A549 (cell line): ENCODE measurements at places on chromosomes 3 and 15. TPM values are rescaled to one million over a fixed set of nuclear protein-coding genes. Genes with fewer than 3 reads are reported as not detected.

C2CD4A gene
- polyA plus RNA-seq = 0.10 to 0.32 TPM (median 0.21 TPM) in 3 replicates

GOLGA6C gene
- not detected in 3 replicates for polyA plus RNA-seq

GABRG3 gene
- 0.18 to 0.25 TPM (median 0.20 TPM) in 3 replicates for polyA plus RNA-seq

BLOC1S6 gene
- 30.9 to 32.1 TPM (median 31.8 TPM) in 3 replicates for polyA plus RNA-seq

PIERCE2 gene
- polyA plus RNA-seq = 3.3 to 4.8 TPM (median 4.3 TPM) in 3 replicates

GRCh38 chr3:69085168-69085832, 563 bp downstream of the ARL6IP5 start:
- no peak for DNase-seq

- peak; percentile 77 for DNase-seq
Measured at GRCh38 chr3:115692887-115693524, 69.7 kb downstream of the GAP43 start.

DNA sequence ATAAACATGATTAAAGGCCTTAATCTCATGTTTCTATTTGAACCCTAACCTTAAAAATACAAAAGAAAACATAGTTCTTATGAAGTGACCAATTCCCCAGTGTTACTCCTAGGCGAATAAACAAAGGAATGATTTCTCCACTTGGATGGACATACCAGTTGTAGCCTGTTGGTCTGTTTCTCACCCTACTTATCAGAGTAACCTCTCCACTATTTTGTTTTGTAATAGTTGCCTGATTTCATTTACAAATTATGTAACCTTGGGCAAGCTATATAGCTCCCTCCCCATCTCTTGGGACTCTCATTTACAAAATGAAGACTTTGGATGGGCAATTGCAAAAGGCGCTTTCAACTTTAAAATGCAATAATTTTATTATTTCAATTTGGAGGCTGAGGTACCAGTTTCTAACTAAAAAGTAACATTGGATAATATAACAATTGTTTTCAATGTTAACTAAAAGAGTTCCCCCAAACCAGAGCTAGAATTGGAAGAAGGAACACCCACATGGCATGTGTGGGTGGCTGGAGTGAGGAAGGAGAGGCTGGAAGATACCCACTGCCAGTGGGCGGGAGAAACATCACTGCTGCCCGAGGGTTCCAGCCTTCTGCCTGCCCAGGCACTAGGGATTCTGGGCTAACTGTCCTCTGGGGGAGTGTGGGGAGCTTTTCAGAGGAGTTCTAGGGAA, 74.2 kb downstream of the RFTN1 start:
- no peak for DNase-seq

GRCh38 chr15:60815321-60815720, 336.4 kb upstream of the ICE2 start:
- no peak for DNase-seq

GRCh38 chr15:74024687-74025086, 30.2 kb downstream of the PML start:
- DNase-seq = no peak

DNA sequence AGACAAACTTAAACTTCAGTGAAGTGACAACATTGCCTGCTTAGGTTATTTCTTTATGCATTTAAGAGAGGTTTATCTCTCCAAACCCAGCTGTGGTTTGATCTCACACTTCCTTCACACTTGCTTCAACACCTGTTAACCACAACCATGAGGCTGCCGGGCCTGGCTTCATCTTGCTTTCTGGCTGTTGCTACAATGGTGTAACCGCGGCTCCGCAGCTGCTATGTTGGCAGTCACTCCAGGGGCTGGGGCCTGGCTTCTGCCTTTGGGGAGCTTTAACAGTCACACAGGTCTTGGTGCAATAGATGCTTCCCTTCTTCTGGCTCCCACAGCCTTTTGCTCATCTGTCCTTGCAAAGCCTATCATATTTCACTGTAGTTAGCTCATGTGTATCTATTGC, 72.9 kb upstream of the MNS1 start:
- no peak for DNase-seq

GRCh38 chr15:38073178-38073946, 138.9 kb downstream of the TMCO5A start:
- peak; percentile 30 for DNase-seq

DNA sequence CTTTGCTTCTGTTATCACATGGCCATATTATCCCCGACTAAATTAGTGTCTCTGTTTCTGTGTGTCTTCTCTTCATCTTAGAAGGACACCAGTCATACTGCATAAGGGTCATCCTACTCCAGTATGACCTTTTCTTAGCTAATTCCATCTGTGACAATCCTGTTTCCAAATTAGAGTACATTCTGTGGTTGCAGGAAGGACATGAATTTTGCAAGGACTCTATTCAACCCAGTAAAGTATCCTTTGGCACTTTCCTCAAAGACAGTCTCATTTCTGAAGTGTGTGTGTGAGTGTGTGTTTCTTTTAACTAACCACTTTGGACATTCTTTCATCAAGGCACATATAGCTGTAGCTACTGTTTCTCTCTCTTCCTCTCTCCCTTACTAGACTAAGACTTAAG, 15.2 kb upstream of the MME start:
- DNase-seq = no peak

DNA sequence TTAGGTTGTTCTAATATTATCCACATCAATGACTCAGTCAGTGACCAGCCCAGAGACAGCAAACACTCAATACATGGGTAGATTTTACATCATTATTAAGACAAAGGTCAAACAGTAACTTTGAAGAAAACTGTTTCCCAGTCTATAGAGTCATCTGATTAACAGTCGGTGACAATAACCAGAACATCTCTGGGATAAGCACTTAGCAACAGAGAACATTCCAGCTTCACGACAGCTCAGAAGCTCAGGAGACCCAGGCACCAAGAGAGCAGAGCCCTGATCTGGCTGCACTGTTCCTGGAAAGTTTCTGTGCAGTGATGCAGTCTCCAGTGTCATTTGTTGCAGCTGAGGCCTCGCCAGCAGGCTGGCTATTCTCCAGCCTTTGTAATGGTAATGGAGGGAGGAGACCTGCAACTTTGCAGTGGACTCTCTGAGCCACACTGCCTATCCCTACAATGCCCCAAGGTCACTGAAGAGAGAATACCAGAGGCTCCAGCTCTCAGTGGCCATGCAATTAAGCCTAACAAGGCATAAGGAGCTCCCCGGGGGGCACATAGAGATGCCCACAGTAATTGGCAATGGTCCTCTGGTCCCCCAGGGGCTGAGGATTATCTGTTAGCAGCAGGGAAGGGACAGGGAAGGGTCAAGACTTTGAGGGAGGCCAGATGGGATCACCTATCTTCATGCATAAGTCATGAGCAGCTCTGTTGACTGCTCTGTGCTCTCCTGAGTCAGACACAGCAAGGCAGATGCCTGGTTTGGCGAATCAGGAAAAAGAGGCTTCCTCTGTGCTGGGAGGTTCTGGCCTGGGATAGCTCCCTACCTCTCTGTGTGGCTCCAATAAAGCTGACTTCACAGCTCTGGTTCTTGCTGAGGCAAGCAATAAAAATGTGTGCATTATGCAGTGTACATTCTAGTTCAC, 163.6 kb downstream of the CTNNB1 start:
- no peak for DNase-seq
